PC-3 (cell line): ENCODE measurements at places on chromosomes 6 and 20. TPM values are rescaled to one million over a fixed set of nuclear protein-coding genes. Genes with fewer than 3 reads are reported as not detected.

Gene PRR18
- total RNA-seq = not detected in 2 replicates

Gene CCDC170
- total RNA-seq = not detected in 2 replicates

Gene DZANK1
- 2.6 and 3.2 TPM in 2 replicates for total RNA-seq

DNA sequence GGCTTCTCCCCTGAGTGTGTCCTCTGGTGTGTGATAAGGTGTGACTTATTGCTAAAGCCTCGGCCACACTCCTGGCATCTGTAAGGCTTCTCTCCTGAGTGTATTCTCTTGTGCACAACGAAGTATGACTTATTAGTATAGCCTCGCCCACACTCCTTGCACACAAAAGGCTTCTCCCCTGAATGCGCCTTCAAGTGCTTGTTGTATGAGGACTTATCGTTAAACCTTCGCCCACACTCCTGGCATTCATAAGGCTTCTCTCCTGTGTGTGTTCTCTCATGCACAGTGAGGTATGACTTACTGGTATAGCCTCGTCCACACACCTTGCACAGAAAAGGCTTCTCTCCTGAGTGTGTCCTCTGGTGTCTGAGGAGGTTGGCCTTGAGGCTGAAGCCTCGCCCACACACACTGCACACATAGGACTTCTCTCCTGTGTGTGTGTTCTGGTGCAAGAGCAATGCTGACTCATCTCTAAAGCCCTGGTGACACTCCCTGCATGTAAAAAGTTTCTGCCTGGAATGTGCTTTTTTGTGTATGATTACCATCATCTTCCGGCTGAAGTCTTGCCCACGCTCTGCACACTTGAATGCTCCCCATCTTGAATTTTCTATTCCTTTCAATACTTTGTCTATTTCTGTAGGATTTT, 20.4 kb downstream of the ZNF337 start:
- H3K4me3 ChIP-seq = no peak overlapping the region
- no peaks in the 10 kb centered on the region for H3K27me3 ChIP-seq
- H3K36me3 ChIP-seq = peaks cover 49% of the 10 kb centered on the region
- H3K27ac ChIP-seq = no peak overlapping the region
- H3K4me1 ChIP-seq = peaks cover 8% of the 10 kb centered on the region

DNA sequence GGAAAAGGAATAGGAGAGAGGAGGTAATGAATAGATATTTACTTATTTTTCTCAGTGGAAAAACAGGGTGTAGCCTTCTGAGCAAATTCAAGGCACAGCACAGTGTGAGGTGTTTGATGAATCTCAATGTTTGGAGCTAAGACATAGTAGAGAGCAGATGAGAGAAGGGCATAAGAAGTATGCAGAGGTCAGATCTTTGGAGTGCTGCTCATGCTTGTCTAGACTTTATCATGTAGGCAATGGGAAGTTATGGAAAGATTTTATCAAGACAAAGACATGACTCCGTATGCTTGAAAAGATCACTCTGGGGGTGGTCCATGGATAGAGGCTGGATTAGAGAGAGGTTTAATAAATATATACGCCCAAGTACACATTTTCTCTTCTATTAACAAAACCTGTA, 217.0 kb upstream of the CNR1 start:
- no peak overlapping the region for H3K4me3 ChIP-seq
- H3K27me3 ChIP-seq = peaks cover 29% of the 10 kb centered on the region
- no peaks in the 10 kb centered on the region for H3K36me3 ChIP-seq
- H3K4me1 ChIP-seq = peaks cover 13% of the 10 kb centered on the region
- no peak for DNase-seq

DNA sequence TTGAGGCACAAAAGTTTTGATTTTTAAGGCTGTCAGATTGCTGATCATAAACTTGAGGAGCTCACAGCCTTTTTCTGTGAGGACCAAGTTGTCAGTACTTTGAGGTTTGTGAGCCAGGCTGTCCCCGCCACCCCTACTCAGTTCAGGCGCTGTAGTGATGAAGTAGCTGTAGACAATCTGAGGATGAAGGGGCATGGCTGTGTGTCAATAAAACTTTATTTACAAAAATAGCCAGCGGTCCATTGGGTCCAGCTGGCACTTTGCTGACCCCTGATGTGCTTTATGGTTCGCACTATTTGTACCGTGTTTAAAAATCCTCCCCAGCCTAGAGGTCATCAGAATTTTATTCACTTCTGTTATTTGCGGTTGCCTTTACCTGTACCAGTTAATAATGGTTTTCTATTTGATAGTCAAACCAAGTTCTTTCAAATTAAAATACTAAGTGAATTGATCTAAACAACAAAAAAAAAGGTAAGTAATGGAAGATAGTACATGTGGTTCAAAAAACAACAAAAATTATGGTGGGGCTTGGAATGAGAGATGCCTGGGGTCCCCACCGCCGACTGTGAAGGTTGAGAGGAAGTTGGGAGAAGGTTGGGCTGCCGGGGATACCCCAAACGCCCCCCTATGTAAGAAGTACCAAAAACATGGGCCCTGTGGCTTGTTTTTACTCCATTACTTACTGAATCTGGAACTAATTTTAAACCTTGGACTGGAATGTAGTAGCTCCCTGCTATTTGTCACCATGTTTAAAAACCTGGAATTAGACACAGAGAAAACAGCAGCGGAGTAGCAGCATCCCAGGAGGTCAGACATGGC, 123.6 kb downstream of the SYCP2 start:
- no peaks in the 10 kb centered on the region for H3K27me3 ChIP-seq
- no peak for DNase-seq
- no peaks in the 10 kb centered on the region for H3K36me3 ChIP-seq
- H3K27ac ChIP-seq = no peak overlapping the region
- H3K4me3 ChIP-seq = no peak overlapping the region
